ENCODE measurements at places on chromosomes 1 and 21. TPM values are rescaled to one million over a fixed set of nuclear protein-coding genes. Genes with fewer than 3 reads are reported as not detected.
A peak's percentile ranks its signal among the peaks of the same experiment; 100 is the strongest.

DNA sequence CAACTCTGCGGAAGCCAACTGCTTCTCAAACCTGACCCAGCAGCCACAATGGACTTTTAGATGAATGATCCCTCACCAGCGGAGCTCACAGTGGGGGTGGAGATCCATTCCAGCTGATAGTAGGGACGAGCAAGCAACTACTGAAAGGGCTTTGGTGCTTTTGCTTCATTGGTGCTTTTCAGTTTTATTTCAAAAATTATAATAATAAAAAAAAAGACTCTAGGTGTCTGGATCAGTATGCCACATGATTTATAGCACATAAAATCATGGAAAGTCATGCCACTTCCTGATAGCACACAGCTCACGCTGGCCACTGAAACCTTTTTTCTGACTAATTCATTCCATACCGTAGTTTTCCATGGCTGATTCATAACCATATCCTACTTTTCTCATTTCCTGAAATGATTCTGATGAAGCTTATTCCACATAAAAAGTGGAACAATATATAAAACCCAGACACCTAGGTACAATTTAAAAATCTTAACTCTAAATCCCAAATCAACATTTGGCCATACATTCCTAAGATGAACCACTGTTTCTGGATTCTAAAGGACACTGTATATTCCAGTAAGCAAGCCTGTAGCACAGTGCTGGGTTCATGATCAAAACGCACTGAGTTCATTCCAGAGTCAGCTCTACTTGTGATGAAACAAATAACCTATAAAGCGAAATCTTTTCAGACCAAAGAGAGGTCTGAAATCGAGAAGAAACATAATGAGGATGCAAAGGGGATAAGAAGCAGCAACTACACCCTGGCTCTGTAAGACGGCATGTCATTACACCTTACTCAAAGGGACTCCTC lies 41.3 kb upstream of the KCNE1 start:
- no peak overlapping the region for H3K4me3 ChIP-seq
- H3K36me3 ChIP-seq = no peaks in the 10 kb centered on the region
- no peak for DNase-seq

GRCh38 chr1:31029026-31029425 lies 36.5 kb downstream of the PUM1 start:
- peaks cover 63% of the 10 kb centered on the region for H3K4me1 ChIP-seq
- no peak overlapping the region for H3K4me3 ChIP-seq

DNA sequence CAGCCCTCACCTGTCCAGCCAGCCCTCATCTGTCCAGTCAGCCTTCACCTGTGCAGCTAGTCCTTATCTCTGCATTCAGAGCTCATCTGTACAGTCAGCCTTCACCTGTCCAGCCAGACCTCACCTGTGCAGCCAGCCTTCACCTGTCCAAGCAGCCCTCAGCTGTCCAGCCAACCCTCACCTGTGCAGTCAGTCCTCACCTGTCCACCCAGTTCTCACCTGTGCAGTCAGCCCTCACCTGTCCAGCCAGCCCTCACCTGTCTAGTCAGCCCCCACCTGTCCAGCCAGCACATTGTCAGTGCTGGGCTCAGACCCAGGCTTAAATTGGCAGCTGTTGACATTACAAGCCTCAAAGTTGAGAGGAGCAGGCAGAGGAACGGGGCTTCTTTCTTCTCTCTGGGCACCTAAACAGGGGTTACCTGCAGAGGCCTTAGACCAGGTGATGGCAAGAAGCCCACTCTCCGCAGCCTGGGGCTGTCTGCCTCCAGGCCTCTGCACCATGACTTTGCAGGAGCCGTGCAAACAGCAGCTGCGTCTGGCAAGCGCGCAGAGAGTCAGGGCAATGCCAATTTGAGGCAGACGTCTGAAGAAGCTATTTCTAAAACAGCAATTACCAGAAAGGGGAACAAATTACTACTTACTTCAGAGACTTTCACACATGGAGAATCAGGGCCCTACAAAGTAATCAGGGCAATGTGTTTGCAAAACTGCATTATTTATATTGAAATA lies 506.1 kb downstream of the NPHP4 start:
- H3K27me3 ChIP-seq = peaks cover 23% of the 10 kb centered on the region
- H3K4me3 ChIP-seq = no peak overlapping the region
- no peaks in the 10 kb centered on the region for H3K4me1 ChIP-seq
- DNase-seq = no peak
- no peak overlapping the region for H3K27ac ChIP-seq
- no peaks in the 10 kb centered on the region for H3K36me3 ChIP-seq

DNA sequence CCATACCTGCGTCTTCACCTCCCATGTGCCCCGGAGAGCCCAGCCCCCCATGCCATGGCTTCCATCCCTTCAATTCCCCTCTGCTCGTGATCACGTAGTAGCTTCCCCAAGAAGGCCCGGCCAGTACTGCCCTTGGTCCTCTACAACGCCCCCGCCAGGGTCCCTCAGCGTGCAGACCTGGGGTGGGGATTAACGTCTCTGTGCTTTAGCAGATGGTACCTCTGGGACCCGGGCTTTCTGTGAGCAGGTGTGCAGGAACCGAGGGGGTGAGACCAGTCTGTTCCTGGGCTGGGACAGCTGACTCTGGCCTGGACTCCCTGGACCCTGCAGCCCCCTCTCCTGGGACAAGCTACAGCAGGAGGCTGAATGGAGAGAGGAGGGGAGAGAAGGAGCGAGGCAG lies 1.2 kb downstream of the PLCH2 start:
- DNase-seq = no peak
- no peak overlapping the region for H3K27ac ChIP-seq
- peaks cover 8% of the 10 kb centered on the region for H3K27me3 ChIP-seq
- H3K36me3 ChIP-seq = no peaks in the 10 kb centered on the region
- no peak overlapping the region for H3K4me3 ChIP-seq

- H3K27me3 ChIP-seq = peaks cover 43% of the 10 kb centered on the region
- H3K36me3 ChIP-seq = peaks cover 4% of the 10 kb centered on the region
- peaks cover 17% of the 10 kb centered on the region for H3K4me1 ChIP-seq
- no peak overlapping the region for H3K27ac ChIP-seq
- DNase-seq = no peak
These were observed 981 bp upstream of the KIAA1614 start for GRCh38 chr1:180911640-180912191.

DNA sequence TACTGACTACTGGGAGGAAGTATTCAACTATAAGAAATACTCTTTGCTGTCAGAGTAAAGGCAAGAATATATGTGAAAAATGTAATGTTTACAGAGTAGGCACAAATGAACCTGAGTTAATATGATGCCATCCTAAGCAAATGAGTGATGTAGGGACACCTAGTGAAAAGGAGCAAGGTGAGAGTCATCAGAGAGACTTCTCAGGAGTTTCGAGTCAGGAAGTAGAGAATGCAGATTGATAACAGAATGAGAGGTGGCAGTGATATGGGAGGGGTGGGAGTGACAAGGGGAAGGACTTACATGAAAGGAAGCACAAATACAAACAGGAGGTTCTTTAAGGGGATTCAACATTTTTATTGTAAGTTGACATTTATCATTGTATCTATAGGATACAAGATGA lies 10.2 kb downstream of the PRCC start:
- DNase-seq = no peak
- peaks cover 45% of the 10 kb centered on the region for H3K36me3 ChIP-seq
- no peak overlapping the region for H3K4me3 ChIP-seq
- H3K27me3 ChIP-seq = no peaks in the 10 kb centered on the region
- H3K27ac ChIP-seq = no peak overlapping the region
- H3K4me1 ChIP-seq = peaks cover 41% of the 10 kb centered on the region

DNA sequence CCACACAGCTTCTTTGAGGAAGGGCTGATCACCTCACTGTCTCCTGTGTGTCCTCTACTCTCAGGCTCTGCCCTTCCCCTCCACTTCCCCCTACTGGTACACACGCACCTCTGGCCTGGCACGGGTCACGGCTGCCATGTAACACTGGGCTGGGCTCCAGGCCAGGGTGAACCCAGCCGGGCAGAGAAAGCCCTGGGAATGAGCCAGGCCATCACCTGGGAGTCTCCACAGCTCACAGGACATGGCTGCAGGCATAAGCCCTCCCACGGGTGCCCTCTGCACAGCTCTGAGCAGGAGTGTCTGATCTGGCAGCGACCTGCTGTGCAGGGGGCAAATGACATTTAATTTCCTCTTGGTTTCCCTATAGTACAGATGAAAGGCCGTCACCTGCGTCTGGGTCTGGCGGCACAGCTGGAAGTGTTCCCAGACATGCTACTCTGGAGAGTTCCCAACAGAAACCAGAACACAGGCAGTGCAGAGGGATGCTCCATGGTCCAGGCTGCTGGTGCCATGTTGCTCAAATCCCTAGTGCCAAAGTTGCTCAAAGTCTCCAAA lies 61.2 kb downstream of the ERI3 start:
- DNase-seq = no peak
- H3K27ac ChIP-seq = no peak overlapping the region
- H3K36me3 ChIP-seq = no peaks in the 10 kb centered on the region
- no peaks in the 10 kb centered on the region for H3K4me1 ChIP-seq

The OR2T11 gene
- total RNA-seq = not detected

GRCh38 chr1:212072047-212072446 lies 36.5 kb downstream of the DTL start:
- no peaks in the 10 kb centered on the region for H3K4me1 ChIP-seq
- peaks cover 6% of the 10 kb centered on the region for H3K36me3 ChIP-seq
- no peaks in the 10 kb centered on the region for H3K27me3 ChIP-seq
- no peak for DNase-seq
- no peak overlapping the region for H3K27ac ChIP-seq

DNA sequence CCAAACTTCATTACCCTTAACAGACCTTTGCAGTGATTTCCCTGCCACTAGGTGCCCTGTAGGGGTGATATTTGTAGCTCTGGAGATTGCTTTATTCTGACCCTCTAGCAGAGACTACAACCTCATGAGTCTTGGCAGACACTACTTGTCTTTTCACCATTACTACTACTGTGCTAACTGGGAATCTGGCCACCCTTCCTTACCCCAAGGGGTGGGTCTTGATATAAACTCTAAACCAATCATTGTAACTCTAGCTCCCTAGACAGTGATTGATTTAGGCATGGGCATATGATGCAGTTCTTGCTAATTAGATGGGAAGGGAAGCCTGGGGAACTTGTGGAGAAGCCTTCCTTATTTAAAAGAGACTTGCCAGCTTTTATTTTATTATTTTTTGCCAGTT lies 3.9 kb downstream of the KPNA6 start:
- H3K27ac ChIP-seq = no peak overlapping the region
- H3K27me3 ChIP-seq = no peaks in the 10 kb centered on the region
- peaks cover 33% of the 10 kb centered on the region for H3K36me3 ChIP-seq
- DNase-seq = no peak

GRCh38 chr1:52552236-52552504 lies 722 bp downstream of the TUT4 start:
- no peaks in the 10 kb centered on the region for H3K36me3 ChIP-seq
- H3K27ac ChIP-seq = no peak overlapping the region
- no peak overlapping the region for H3K4me3 ChIP-seq
- peak; percentile 34 for DNase-seq
- peaks cover 27% of the 10 kb centered on the region for H3K4me1 ChIP-seq

GRCh38 chr1:9079988-9080704 lies 10.7 kb upstream of the SLC2A5 start:
- no peak overlapping the region for H3K4me3 ChIP-seq
- no peaks in the 10 kb centered on the region for H3K27me3 ChIP-seq
- no peak overlapping the region for H3K27ac ChIP-seq
- H3K4me1 ChIP-seq = peaks cover 23% of the 10 kb centered on the region

The ZNF683 gene
- not detected for total RNA-seq

DNA sequence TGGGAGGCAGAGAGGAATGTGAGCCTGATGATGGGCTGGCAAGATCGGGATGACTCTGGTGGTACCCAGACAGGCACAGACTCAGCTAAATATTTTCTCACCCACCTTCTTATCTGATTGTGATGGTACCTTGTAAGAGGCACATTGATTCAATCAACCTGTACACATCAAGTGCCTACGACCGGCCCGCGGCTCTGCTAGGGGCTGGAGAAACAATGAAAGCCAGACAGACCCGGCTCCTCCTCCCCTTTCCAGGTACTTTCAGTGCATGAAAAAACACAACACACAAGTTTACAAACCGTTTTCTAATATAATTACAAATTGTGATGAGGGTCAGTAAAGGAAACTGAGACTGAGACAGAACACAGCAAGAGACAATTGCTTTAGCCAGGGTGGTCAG lies 115.0 kb downstream of the LACTBL1 start:
- H3K36me3 ChIP-seq = no peaks in the 10 kb centered on the region
- no peak for DNase-seq
- no peak overlapping the region for H3K27ac ChIP-seq
- no peaks in the 10 kb centered on the region for H3K27me3 ChIP-seq
- H3K4me3 ChIP-seq = no peak overlapping the region

- H3K4me3 ChIP-seq = peak overlapping the region; percentile 75
- H3K4me1 ChIP-seq = peaks cover 40% of the 10 kb centered on the region
- peak overlapping the region; percentile 97 for H3K27ac ChIP-seq
- no peak for DNase-seq
- H3K27me3 ChIP-seq = no peaks in the 10 kb centered on the region
These were observed 14.0 kb downstream of the NRIP1 start for GRCh38 chr21:15050568-15051377.

DNA sequence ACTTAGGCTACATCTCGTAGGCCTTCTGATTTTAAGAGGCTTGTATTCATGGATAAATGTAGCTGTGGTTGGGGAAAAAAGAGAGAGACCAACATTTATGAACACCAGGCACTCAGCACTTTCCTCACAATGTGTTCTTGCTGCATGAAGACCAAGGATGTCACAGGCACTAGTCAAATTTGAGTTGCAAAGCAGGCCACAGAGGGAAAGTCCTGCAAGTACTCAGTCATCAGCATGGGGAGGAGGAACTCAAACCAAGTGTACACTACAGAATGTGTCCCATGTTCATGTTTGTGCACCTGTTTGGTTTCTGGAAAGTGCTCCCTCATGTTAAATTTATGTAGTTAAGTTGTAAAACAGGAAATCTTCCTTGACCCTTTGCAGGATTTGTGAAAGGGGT lies 8.7 kb upstream of the MAP3K7CL start:
- no peak overlapping the region for H3K4me3 ChIP-seq
- DNase-seq = no peak

The APOBEC4 gene
- total RNA-seq = not detected

DNA sequence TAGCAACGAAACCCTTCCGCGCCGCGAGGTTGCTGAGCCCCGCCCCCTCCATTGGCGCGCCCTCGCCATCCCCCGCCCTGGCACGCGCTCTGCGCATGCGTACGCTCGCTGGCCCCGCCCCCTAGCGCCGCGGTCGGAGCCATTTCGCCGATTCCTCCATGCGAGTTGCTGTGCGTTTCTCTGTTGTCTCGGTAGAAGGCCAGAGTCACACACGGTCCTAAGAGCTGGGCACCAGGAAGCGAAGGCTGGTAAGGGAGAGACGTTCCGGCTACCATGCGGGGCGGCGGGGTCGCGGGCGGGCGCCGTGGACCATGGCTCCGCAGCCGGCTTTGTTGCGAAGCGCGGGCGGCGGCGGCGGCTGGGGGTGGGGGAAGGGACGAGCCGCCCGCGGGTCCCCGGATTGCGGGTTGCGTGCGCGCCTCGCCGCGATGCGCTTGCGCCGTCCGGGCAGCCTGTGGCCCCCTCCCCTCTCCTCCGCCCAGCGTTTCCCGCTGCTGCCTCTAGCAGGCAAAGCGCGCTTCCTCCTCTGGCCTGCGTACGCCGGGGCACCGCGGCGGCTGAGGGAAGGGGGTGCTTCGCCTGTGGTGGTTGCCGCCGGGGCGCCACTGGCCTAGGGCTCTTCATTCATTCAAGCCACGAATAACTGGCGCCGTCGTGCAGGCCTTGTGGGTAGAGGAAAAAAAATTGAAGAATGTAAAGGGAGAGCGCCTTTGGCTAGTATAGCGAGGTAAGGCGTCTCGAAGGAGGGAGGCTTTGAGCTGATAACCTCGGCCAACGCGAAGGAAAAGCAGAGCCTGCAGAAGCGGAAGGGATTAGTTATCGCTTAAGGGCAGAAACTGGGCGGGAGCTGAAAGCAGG lies at the start of gene DHX9:
TSS of gene DHX9 (plus strand) at position 139 of the 858 bp plus-strand sequence. CDS start 3,220 bp downstream, outside the sequence.
- DNase-seq = peak; percentile 98
- H3K36me3 ChIP-seq = peaks cover 57% of the 10 kb centered on the region
- H3K27me3 ChIP-seq = no peaks in the 10 kb centered on the region
- H3K4me1 ChIP-seq = peaks cover 11% of the 10 kb centered on the region

- H3K27ac ChIP-seq = no peak overlapping the region
- no peaks in the 10 kb centered on the region for H3K4me1 ChIP-seq
These were observed 26.7 kb upstream of the PCP4 start for GRCh38 chr21:39840373-39841097.
